NK-92 treated with Interleukin-12 subunit alpha and Interleukin-12 subunit beta, amount 100 ng/mL, for 24 hours (cell line): ENCODE measurements at places on chromosomes 12 and 14.

GRCh38 chr12:27553941-27554340, 29.9 kb downstream of the PPFIBP1 start:
- no peak for DNase-seq

GRCh38 chr12:76544601-76545261, 14.8 kb downstream of the OSBPL8 start:
- DNase-seq = no peak

DNA sequence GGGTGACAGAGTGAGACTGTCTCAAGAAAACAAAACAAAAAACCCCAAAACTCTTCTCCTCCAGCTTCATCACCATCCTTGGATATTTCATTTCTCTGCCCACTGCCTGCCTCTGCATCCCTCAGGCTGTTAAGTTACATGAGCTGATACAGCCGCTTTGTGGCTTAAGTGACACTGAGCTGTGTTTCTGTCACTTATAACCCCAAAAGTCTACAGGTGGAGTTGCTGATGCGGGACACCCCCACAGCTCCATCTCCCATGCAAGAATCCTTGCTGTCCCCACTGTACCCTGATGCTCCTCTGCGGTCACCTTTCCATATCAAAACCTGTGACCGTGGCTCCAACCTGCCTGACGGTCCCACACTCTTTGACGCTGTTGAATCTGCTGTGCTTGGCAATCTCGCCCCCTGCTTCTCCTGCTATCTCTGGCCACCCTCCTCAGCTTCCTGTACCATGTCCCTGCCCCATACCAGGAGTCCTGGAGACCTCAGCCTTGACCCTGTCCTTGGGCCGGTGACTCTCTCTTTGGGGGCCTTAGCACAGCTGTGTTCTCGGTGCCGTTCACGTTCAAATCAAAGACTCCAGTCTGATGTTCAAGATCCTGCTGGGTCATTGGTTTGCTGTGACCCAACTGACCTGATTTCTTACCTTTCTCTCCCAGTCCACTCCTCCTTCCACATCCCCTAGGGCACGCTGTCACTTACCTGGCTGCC, 20.3 kb downstream of the HVCN1 start:
- no peak for DNase-seq

- no peak for DNase-seq
These were observed 130.7 kb downstream of the SLC38A6 start for GRCh38 chr14:61111731-61112130.

- no peak for DNase-seq
These were observed 460.5 kb downstream of the TMEM121 start for GRCh38 chr14:105986894-105987284.

- DNase-seq = peak; percentile 54
These were observed at the start of gene C1RL for GRCh38 chr12:7108796-7109571. TSS of gene C1RL (minus strand) at chr12:7109214. CDS start at chr12:7109180, 34 bp downstream.

DNA sequence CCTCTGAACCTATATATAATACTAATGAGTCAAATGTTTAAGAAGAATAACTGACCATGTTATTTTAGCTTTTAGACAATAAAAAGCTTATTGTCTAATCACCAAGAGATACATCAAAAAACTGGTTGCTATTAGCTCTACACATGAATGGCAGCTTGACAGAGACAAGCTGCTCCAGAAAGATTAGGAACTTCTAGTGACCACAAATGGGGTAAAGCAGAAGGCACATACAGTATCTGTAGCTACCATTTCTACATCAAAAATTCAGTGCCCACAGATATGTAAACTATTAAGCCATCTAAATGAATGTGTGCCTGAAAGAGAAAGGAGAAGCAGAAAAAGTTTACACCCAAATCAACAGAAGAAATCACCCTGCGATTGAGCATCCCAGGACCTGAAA, 2.4 kb downstream of the AREL1 start:
- DNase-seq = no peak

DNA sequence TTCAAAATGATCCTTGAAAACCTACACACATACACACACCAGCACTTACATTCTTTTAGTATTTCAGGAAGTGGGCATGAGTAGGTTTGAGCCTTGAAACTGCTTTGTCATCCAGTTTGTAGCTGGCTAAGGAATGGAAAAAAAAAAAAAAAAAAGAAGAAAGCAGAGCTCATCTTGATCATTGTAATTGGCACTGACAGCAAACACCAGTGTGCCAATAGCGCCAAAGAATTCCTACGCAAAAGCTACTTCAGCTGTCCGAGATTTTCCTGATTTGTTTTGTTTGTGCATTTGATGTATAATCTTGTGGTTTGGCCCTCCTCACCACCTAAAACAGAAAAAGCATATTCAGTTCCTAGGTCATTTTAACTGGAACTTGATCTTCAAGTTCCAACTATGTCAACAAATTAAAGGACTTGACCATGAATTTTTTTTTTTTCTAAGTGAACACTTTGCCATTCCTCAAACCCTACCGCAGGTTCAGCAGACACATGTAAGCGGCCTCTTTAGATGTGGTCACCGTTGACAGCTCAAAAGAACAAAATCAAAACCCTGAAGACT, 57.3 kb downstream of the FLRT2 start:
- DNase-seq = no peak

DNA sequence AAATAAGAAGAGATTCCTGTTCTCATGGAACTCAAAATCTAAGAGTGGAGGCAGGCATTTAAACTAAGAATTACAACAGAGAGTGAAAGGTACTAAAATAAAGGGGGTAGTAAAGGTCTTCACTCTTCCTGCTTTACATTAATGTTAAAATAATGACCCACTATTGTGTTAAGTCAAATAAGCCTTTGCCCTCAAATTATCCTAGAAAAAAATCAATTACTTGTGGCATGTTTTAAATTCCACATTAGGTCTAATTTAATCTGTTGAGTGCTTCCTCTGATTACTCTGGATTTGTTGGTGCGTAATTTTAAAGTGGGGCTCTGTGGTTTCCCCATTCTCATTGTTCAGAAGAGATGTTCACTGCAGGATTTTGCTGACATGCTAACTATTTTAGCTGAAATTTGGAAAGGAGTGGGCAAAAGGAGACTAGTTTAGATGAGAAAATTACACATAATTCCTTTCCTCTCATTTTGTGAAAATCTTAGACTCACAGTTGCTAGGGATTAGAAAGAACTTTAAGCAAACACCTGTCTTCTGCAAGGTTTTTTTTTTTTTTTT, 35.5 kb downstream of the BTG1 start:
- no peak for DNase-seq

- no peak for DNase-seq
These were observed 133.1 kb downstream of the MED13L start for GRCh38 chr12:116144384-116144783.

- no peak for DNase-seq
These were observed 25.2 kb upstream of the KRT78 start for GRCh38 chr12:52873832-52874572.

DNA sequence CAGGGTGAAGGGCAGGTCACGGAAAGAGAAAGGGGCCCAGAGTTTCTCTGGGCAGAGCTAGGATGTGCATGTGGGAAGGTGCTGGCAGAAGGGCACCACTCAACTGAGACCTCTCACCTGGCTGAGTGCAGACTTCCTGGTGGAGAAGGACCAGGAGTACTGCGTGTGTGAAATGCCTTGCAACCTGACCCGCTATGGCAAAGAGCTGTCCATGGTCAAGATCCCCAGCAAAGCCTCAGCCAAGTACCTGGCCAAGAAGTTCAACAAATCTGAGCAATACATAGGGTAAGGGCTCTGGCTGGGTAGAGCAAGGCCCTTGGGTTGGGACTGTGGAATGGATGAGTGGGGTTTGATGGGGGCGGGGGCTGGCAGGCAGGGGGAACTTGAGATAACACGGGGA, 5.4 kb upstream of the SMARCD1 start:
- no peak for DNase-seq

DNA sequence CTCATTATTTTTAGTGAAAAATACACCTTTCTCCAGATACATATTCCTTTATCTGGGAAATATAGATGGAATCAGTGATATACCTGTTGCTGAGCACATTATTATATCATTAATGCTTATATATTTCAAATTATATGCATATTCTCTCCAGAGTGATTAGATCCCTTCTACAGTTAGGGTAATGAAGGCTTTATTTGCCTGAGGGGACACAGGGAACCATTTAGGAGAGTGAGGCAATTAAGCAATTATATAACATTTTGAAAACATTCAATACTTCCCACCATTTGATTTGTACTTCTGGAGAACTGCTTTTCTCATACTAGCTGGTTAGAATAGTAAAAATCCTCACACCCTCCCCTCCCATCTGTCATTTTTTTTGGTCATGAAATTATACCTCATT, 212.8 kb upstream of the NOVA1 start:
- DNase-seq = no peak

DNA sequence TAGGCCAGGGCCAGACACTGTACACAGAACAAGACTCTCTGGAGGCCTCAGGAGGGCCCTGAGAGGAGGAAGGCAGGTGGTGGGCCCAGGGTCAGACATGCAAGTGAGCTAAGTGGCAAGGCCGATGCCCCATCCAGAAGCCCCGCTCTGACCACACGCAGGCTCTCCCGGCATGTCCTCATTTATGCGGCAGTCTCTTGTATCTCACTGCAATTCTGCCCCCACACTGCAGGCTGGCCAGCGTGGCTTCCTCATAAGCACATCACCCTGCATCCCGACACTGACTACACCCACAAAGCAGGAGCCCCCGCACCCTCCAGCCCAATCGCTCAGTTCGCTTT, 17.5 kb downstream of the SSH1 start:
- no peak for DNase-seq

- DNase-seq = no peak
These were observed 18.3 kb downstream of the TMEM106C start for GRCh38 chr12:47981496-47982260.

GRCh38 chr12:105590571-105590970, 260.1 kb downstream of the C12orf75 start:
- DNase-seq = no peak

- DNase-seq = no peak
These were observed 38.4 kb downstream of the MLXIP start for GRCh38 chr12:122116707-122117535.

- DNase-seq = no peak
These were observed 100.2 kb upstream of the PRICKLE1 start for GRCh38 chr12:42689699-42690098.

GRCh38 chr14:73428353-73428824, 30.0 kb downstream of the NUMB start:
- no peak for DNase-seq

DNA sequence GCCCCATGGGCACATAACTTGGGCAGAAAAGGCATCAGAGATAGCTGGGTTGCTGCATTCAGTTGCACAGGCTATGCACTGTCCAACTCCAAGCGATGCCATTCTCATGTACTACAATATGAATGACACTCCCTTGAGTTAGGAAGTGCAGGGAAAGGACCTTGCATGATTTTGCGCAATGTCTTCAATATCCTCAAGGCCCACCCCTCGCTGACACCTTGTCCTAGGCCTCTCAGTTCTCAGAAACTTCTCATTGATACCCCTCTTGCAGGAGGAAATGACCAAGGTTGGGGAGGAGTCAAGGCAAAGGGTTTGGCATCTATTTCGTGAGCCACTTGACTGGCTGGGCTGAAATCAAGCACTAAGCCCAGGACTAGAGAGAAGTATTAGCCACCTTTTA, 70.4 kb downstream of the ARL6IP4 start:
- DNase-seq = peak; percentile 27

DNA sequence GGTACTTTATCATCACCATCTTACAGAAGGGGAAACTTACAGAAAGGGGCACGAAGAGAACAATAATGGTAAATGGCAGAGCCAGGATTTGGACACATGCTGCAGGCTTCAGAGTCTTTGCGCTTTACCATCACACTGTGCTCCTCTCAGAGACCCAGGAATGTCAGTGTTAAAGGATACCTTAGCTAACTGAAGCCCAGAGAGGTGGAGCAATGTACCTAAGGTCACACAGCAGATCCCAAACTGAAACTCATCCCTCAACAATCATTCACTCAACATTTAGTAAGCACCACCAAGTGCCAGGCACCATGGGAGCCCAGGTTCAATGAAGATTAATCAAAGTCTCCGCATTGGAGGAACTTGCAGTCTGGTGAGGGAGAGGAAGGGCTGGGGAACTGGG, 8.0 kb upstream of the KRT78 start:
- DNase-seq = no peak

- DNase-seq = no peak
These were observed 127.7 kb downstream of the TMEM30B start for GRCh38 chr14:61153431-61153830.

DNA sequence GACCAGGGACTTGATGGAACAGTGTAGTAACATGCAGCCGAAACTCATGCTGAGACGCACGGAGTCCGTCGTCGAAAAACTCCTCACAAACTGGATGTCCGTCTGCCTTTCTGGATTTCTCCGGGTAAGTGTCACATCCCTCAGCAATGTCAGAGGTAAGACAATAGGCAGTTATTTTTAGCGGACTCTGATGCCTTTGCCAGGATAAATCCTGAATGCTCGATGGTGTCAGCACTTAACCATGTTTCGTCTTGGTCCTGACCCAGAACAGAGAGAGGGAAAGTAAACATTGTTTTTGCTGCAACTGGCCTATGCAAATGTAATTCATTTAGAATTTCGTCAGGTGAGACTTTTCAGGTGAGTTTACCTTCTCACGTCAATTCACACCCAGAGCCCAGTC, 112.3 kb downstream of the PLXNC1 start:
- DNase-seq = no peak

DNA sequence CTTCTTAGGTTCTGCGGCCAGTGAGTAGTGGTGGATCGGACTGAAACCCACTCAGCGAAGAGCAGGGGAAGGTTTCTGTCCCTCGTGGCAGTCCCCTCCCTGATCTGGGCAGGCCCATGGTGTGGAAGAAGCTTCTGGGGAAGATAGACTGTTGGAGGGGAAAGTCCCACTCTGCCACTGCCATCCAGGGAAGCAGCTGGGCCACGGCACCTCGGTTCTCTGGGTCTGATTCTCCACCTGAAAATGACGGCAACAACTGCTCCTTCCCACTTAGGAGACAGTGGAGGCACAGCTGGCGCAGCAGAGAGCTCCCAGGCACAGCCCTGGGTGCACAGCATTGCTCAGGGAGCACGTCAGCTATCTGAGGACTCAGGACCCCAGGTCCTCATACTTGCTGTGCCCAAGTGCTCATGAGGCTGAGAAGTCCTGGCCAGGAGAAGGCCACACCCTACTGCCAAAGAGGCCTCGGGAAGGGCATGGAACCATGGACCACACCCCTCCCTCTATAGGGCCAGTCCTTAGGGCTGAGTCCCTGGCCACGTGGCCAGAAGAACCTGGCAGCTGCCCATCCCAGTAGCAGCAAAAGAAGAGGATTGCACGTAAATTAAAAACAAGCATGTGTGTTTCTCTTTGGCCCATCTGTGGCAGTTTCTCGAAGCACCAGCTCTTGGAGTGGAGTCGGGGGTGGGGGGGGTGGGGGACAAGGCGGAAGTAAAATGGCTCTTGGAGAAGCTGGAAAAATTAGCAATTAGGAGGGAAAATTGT, 85.3 kb upstream of the BCL11B start:
- DNase-seq = no peak

DNA sequence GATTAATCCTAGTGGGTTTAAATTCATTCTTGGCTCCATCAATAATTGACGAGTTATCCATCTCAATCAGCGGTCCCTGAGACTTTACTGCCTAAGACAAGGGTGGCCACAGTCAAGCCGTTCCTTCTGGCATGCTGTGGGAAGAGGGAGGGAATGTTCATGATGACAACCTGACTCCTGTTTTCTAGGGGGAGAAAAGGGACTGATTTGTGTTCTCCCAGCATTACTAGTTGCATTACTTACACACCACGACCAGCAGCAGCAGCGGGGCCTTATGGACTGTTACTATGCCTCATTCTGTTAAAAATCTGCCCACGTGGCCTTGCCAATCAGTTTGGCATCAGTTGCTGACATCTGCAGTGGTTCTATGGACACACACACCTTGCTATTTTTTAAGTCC, 29.9 kb downstream of the PLEKHG7 start:
- DNase-seq = no peak
